ENCODE measurements at places on chromosomes 16 and 17.

DNA sequence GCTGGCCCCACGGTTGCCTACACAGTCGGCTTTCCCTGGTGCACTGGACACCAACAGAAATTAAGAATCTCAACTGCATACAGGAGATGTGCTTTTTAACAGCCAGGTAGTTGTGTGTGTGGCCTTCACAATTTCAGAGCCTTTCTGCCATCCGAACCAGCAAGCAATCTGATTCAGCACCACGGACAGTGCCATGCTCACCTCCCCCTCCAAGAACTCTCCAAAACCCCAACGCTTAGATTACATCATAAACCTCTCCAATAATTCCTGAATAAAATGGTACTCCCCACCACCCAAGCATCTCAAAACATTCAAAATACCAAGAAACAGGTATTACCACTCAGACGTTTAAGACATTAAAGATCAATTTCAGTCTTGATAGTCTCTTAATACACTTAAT, 31.8 kb downstream of the USP7 start:
- no peak for DNase-seq

GRCh38 chr17:39447561-39447960, 3.5 kb downstream of the MED1 start:
- no peak for DNase-seq

DNA sequence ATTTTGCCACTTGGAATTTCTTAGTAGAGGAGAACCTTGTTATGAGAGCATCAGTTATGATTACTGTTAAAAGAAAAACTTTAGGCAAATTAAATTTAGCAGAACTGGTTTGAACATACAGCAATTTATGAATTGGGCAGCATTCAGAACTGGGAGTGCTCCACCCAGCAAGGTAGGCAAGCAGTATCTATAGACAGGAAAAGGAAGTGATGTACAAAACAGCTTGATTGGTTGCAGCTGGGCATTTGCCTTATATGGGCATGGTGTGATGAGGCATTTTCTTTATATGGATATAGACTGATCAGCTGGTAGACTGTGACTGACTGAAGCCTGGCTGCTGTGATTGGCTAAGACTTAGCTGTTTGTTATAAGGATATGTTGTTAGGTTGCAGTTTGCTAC, 17.6 kb upstream of the CYLD start:
- DNase-seq = no peak

GRCh38 chr16:21666772-21667171, 3.0 kb downstream of the OTOA start:
- DNase-seq = no peak

DNA sequence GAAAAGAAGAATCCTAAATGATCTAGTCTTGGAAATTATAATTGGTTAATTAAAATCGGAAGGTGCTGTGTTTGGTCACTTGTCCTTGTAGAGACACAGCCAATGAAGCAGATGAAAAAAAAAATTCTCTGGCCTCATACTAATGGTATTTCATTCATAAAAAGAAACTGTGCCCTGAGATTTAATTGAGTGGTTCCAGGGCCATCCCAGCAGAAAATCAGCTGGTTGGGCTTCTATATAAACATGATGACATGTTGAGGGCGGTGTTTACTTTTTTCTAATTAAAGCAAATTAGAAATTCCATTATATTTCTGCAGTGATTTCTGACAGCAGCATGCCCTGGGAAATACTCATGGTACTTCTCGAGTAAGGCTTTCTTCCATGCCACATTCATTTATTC, 191.9 kb upstream of the KCNJ16 start:
- no peak for DNase-seq

- DNase-seq = no peak
These were observed 32.2 kb downstream of the KIAA0753 start for GRCh38 chr17:6608321-6608720.

DNA sequence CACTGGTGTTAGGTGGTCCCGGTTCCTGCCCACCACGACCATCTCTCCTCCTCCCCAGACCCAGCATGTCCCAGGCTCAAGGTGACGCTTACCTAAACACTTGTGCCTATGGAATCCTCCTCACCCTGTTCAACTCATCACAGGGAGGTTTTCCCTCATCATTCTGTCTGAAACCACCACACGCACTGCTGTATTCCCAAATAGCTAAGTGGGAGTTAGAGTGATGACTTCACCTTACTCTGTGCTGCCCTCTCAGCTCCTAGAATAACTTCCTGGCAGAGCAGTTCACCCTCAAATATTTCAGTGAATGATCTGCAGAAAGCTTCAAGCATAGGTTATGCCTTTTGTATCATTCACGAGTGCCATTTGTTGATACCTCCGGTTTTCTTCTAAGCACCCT, 216.5 kb downstream of the CPPED1 start:
- DNase-seq = no peak

Measured in stimulated activated effector memory CD8-positive, alpha-beta T cell treated with anti-CD3 and anti-CD28 coated beads, Interleukin-12 subunit alpha, Interleukin-12 subunit beta, amount 100 ng/mL, for 72 hours (primary cell).